Stimulated activated CD4-positive, alpha-beta T cell treated with anti-CD3 and anti-CD28 coated beads, Interleukin-2, amount 100 ng/mL, for 48 hours (primary cell): ENCODE measurements at places on chromosomes 2 and 18.

DNA sequence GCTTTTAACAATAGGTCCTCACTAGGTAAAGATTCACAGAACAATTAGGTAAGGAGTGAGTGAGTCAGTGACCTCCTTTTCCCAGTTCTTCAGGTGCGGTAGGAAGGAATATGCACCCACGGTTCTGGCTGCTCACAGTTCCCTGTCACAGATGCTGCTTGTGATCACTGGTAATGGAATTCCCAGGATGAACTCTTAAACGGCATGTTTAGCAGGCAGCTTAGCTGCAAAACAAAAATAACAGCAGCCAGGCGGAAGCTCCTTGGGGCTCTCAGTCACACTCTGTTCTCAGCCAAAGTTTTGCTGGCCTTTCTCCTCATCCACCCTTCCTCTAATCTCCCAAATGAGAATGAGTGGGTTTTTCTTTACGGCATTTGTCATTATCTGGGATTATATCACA lies 274.5 kb downstream of the MYT1L start:
- DNase-seq = no peak

- DNase-seq = no peak
These were observed 136.4 kb downstream of the SCG2 start for GRCh38 chr2:223465793-223466192.

- DNase-seq = no peak
These were observed 21.2 kb upstream of the THOC1 start for GRCh38 chr18:289026-289425.

DNA sequence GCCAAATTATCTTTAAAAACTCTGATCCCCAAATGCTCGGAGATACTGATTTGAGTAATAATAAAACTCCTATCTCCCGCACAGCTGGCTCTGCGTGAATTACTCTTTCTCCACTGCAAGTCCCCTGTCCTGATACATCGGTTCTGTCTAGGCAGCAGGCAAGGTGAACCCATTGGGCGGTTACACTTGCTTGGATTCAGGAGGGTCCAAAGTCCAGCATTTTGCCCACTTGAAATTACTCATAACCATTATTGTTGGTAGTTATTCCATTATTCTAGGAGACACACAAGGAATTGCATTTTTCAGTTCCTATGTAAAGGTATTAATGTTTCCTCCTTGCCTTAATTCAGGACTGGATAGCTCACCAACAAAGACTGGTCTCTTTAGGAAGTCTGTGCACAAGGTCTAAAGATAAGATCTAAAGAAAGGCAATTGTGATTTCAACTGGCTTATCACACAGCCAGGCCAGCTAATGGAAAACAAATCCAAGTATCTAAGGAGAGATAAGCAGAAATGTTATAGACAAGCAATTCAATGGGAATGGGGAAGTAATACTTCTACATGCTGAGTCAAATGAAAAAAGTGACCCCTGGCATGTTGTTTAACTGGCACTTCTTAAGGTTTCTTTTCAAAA lies 23.2 kb upstream of the NPC1 start:
- no peak for DNase-seq

GRCh38 chr2:125216321-125216720 lies 1191.2 kb downstream of the CNTNAP5 start:
- no peak for DNase-seq

DNA sequence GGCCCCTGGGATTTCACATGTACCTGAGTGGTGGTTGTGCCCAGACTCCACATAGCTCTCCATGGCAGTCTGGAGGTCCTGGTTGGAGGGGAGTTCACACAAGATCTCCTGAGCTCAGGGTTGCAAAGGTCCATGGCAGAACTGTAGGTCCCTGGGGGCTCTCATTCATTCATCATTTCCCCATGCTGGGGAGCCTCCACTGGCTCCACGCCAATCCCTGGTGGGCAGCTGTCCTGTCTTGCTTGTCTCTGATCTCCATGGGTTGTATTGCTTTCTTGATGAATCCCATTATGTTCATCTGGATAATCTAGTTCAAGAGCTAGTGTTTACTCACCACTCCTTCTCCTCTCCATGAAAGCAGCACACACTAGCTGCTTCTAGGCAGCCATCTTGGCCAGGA lies 42.4 kb downstream of the ZSWIM2 start:
- DNase-seq = no peak

DNA sequence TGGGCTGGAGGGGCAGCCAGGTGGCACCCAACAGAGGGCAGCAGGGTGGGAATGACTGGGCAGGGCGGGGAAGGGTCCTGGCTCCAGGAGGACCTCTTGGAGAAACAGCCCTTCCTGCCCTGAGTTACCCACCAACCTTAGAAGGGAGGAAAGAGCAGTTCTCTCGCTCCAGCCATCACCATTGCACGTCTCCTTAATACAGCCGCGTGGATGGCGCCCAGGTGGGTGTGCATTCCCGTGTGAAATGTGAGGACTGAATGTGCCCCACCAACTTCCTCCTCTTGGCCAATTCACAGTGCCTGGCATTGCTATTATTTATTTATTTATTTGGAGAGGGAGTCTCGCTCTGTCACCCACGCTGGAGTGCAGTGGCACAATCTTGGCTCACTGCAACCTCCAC lies 107.0 kb downstream of the SMIM21 start:
- DNase-seq = no peak

- DNase-seq = peak; percentile 37
These were observed 667 bp downstream of the TRIB2 start for GRCh38 chr2:12717191-12718014.

GRCh38 chr2:25044011-25044410 lies 2.1 kb downstream of the EFR3B start:
- DNase-seq = no peak
